Activated CD4-positive, alpha-beta memory T cell treated with anti-CD3 and anti-CD28 coated beads, Interleukin-2, amount 10 ng/mL, durations not matched to agents 7 days and 5 days (primary cell): ENCODE measurements at places on chromosomes 4 and X.
A peak's percentile ranks its signal among the peaks of the same experiment; 100 is the strongest.

- H3K4me3 ChIP-seq, result no peak overlapping the region
- no peaks in the 10 kb centered on the region for H3K36me3 ChIP-seq
- H3K4me1 ChIP-seq, result no peaks in the 10 kb centered on the region
Measured at GRCh38 chr4:127309369-127310102, 323.2 kb upstream of the INTU start.

DNA sequence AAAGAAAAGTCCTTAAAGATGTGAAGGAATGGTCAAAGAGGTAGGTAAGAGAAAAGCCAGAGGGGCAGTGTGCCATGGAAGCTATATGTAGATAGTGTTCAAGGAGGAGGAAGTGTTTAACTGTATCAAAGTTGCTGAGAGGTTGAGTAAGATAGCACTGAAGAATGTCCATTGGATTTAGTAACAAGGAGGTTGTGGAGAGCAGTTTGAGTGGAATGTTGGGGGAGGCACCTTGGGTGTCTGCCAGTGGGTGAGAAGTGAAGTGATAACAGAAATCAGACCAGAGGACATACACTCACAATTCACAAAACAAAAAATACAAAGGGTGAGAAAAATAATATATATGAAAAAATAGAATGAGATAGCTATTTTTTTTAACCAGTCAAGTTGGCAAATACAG, 121.3 kb upstream of the AMOT start:
- H3K4me3 ChIP-seq, result no peak overlapping the region
- no peak for DNase-seq
- no peaks in the 10 kb centered on the region for H3K27me3 ChIP-seq
- H3K36me3 ChIP-seq, result no peaks in the 10 kb centered on the region

DNA sequence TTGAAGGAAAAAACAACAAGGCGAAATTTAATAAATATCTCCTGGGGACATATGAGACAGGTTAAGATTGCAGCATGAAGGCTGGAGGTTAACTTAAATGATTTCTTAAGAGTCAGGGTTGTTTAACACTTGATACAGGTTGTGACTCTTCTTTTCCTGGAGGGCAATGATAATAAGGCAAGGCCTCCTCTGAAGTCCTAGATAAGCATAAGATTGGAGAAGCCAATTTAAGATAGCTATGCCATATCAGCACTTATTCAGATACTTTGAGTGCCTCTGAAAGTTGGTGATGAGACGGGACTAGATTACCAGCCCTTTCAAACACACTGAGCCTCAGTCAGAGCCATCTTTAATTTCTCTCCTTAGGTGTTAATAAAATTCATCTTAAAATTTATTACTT, 350.8 kb downstream of the FBXO8 start:
- H3K36me3 ChIP-seq, result no peaks in the 10 kb centered on the region
- H3K4me1 ChIP-seq, result no peaks in the 10 kb centered on the region
- no peak for DNase-seq
- H3K4me3 ChIP-seq, result no peak overlapping the region

DNA sequence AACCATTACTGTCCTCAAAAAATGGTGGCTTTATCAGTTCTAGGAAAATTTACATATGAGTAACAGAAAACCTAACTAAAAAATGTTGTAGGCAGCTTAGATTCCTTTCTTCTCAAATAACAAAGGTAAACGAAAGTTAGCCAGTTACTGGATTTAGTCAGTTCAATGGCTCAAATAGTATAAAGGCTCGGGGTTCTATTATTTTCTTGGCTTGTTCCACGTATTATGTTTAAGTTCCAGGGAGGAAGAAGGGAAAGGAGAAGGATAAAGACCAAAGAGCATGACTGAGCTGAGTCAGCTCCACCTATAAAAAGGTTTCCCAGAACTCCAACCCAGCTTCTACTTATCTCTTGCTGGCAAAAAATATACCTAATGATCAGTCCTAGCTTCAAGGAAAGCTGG, 41.0 kb upstream of the MAB21L2 start:
- DNase-seq, result no peak
- no peaks in the 10 kb centered on the region for H3K4me1 ChIP-seq

GRCh38 chr4:159269956-159270355, 167.1 kb downstream of the RAPGEF2 start:
- H3K4me3 ChIP-seq, result no peak overlapping the region
- H3K27me3 ChIP-seq, result no peaks in the 10 kb centered on the region
- no peak for DNase-seq
- no peak overlapping the region for H3K27ac ChIP-seq

DNA sequence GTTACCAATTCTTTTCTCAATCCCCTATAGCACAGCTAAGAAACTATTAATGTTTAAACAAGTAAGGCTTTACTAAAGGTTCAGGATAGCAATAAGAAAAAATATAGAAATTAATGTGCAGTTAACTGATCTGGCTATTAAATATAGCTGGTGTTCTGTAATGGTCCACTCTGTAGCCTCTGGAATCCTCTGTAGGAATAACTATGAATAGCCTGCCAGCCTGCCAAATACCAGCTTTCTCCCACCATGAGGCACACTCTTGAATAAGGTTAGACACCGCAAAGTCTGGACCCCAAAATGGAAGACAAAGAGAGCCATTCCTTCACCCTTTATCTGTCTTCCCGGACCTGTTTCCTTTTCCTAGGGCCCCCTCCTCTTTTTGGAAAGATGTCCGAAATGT, 30.6 kb downstream of the CEP44 start:
- peaks cover 25% of the 10 kb centered on the region for H3K36me3 ChIP-seq
- H3K4me3 ChIP-seq, result no peak overlapping the region
- H3K4me1 ChIP-seq, result peaks cover 10% of the 10 kb centered on the region
- H3K27ac ChIP-seq, result no peak overlapping the region

DNA sequence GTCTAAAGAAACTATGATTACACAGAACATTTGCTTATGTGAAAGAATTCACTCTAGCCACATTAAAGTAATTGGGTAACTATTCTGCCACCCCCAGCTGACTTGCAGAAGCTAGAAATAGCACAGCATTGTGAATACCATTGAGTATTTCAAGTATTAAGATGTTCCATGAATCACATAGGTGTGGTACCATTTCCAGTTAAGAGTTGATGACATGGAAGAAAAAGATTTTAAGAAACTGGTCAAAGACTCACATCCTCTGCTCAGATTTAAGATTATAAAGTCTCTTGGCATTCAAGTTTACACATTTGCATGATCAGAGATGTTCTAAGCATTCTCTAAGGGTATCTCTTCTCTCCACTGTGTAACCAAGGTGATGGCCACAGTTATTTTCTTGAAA, 287.5 kb downstream of the CAMK2D start:
- H3K27ac ChIP-seq, result no peak overlapping the region
- DNase-seq, result no peak
- peaks cover 23% of the 10 kb centered on the region for H3K4me1 ChIP-seq
- H3K27me3 ChIP-seq, result no peaks in the 10 kb centered on the region

- H3K4me1 ChIP-seq, result no peaks in the 10 kb centered on the region
- no peaks in the 10 kb centered on the region for H3K27me3 ChIP-seq
- no peak overlapping the region for H3K4me3 ChIP-seq
- no peak overlapping the region for H3K27ac ChIP-seq
Measured at GRCh38 chr4:157655096-157655809, 434.7 kb downstream of the GRIA2 start.

GRCh38 chrX:37485429-37485828, 86.0 kb upstream of the LANCL3 start:
- no peaks in the 10 kb centered on the region for H3K36me3 ChIP-seq
- no peaks in the 10 kb centered on the region for H3K27me3 ChIP-seq
- no peak overlapping the region for H3K27ac ChIP-seq
- DNase-seq, result no peak

DNA sequence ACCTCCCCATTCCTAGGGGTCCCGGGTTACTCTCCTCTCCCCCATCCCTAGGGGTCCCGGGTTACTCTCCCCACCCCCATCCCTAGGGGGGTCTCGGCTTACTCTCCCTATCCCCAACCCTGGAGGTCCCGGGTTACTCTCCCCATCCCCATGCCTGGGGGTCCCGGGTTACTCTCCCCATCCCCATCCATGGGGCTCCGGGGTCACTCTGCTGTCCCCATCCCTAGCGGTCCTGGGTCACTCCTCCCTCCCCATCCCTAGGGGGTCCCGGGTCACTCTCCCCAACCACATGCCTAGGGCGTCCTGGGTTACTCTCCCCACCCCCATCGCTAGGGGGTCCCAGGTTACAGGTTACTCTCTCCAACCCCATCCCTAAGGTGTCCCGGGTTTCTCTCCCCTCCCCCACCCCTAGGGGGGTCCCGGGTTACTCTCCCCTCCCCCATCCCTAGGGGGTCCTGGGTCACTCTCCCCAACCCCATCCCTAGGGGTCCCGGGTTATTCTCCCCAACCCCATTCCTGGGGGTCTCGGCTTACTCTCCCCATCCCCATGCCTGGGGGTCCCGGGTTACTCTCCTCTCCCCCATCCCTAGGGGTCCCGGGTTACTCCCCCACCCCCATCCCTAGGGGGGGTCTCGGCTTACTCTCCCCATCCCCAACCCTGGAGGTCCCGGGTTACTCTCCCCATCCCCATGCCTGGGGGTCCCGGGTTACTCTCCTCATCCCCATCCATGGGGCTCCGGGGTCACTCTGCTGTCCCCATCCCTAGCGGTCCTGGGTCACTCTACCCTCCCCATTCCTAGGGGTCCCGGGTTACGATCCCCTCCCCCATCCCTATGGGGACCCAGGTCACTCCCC, 821 bp downstream of the ASMTL start:
- no peak for DNase-seq
- H3K27ac ChIP-seq, result peak overlapping the region; percentile 75

- no peak for DNase-seq
- H3K27ac ChIP-seq, result no peak overlapping the region
- no peak overlapping the region for H3K4me3 ChIP-seq
- H3K27me3 ChIP-seq, result peaks cover 2% of the 10 kb centered on the region
Measured at GRCh38 chr4:85153221-85153620, 186.7 kb upstream of the WDFY3 start.

DNA sequence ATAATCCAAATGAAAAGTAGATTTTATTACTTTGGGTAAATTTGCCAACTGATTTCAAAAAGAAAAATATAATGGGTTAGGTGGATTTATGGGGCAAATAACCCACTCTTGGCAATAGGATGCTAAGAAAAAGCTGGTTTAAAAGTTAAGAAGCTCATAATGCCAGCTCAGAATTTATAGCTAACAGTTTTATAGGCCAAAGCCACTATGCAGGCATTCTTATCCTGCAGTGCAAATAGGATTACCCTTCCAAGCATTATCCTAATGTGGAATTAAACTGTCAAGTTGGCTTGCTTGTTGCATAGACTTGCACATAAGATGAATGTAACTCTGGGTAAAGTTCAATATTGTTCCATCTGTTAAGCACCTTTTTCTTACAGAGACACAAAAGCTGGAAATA, 703.0 kb downstream of the PCDH18 start:
- DNase-seq, result no peak
- H3K4me1 ChIP-seq, result no peaks in the 10 kb centered on the region
- no peak overlapping the region for H3K27ac ChIP-seq
- no peaks in the 10 kb centered on the region for H3K27me3 ChIP-seq
- H3K36me3 ChIP-seq, result no peaks in the 10 kb centered on the region

DNA sequence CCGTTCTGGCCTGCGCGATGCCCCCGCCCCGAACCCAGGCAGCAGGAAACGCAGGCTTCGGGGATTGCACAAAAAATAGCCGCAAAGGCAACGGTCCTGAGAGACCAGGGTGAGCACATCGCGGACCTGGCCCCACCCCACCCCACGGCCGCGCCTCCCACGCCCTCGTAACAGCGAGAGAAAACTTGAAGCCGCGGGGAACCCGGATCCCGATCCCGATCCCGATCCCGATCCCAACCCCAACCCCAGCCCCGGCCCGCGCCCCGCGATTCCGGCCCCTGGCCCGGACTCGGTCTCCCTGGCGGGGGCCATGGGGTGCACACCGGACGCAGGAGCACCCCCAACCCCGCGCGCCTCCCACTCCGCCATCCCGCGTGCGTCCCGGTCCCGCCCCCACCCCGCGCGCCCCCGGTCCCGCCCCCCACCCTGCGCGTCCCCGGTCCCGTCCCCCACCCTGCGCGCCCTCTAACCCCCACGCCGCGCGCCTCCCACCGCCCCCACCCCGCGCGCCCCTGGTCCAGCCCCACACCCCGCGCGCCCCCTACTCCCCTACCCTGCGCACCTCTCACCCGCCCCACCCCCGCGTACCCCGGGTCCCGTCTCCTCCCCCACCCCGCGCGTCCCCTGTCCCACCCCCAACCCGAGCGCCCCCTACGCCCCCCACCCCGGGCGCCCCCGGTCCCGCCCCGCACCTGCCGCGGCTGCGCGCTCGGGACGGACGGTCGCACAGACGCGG, 29.0 kb downstream of the NOP14 start:
- peak; percentile 51 for DNase-seq
- peak overlapping the region; percentile 59 for H3K27ac ChIP-seq
- H3K36me3 ChIP-seq, result peaks cover 63% of the 10 kb centered on the region

DNA sequence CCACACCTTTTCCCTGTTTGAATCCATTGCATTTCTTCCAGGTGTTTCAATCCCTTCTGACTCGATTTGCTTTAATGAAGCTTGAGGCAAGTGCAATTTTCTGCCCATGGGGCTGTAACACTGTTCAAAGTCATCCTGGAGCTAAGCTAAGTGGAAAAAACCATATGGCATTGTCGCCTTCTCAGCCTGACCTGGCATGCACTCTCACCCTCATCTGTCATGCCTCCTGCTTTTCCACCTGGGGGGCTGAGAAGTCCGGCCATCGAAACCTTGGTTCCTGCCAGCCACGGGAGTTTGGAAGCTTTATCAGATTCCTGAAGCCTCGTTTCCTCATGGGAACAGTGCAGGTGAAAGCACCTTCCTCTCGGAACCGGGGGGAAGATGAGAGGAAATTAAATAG, 38.2 kb downstream of the WFS1 start:
- no peak overlapping the region for H3K4me3 ChIP-seq
- peaks cover 62% of the 10 kb centered on the region for H3K27me3 ChIP-seq
- no peak for DNase-seq
- H3K36me3 ChIP-seq, result no peaks in the 10 kb centered on the region
- no peak overlapping the region for H3K27ac ChIP-seq
- H3K4me1 ChIP-seq, result peaks cover 1% of the 10 kb centered on the region
